ENCODE measurements at places on chromosomes 2 and 18.

DNA sequence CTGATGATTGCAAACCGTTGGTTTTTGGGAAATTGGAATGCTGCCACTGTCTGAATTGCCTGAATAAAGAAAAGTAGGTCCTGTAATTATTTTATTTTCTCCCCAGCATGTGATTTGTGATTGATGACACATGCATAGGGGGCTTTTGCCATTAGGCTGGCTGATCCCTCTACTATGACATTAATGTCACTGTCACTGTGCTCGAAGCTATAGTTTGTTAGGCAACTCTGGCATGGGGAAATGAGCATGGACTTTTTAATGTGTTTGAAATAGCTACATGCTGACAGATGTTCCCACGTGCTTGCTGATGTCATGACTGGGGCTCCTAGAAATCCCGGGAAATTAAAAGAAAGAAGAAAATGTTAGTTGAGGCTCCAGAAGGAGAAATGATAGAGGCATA lies 99.1 kb downstream of the HRH4 start:
- DNase-seq = no peak

- DNase-seq = no peak
Observed at GRCh38 chr2:163859951-163860350, 124.1 kb upstream of the FIGN start.

GRCh38 chr2:234344012-234344411 lies 152.9 kb downstream of the ARL4C start:
- DNase-seq = no peak

DNA sequence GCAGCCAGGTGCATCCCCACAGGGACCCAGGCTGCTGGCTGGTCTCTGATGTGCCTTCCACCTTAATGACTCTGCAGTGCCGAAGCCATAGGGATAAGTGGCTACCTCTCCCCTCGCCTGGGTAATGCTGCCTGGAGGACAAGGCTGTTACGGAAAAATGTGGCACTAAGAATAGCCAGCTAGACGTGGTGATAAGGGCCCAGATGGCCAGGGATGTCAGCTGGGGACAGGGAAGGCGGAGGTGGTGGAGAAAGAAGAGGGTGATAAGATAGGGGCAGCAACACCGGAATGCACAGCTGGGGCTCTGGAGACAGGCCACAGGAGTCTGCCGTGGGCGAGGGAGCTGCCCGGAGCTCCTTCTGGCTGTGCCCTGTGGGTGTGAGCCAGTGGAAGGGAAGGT lies 170.6 kb downstream of the FHOD3 start:
- DNase-seq = no peak

- no peak for DNase-seq
Observed at GRCh38 chr2:60530660-60531281, 22.7 kb downstream of the BCL11A start.

GRCh38 chr2:17106418-17106817 lies 411.8 kb downstream of the RAD51AP2 start:
- no peak for DNase-seq

DNA sequence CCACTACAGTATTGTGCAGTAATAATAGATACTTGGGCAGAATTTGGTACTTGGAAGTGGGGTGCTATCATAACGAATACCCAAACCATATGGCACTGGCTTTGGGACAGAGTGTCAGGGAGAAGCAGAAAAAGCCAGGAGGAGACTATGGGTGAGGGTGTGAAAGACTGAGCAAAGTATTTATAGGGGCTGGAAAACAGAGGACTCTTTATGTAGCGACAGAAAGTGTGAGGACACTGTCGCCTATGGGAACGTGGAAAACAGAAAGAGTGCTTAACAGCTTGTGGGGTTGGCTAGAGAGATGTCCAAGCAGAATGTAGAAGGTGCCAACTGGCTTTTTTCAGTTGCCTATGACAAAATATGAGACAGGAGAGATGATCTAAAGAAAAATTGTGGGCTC lies 40.7 kb upstream of the PLEKHM3 start:
- DNase-seq = no peak

- DNase-seq = no peak
Observed at GRCh38 chr18:55405475-55405874, 182.5 kb downstream of the TCF4 start.

DNA sequence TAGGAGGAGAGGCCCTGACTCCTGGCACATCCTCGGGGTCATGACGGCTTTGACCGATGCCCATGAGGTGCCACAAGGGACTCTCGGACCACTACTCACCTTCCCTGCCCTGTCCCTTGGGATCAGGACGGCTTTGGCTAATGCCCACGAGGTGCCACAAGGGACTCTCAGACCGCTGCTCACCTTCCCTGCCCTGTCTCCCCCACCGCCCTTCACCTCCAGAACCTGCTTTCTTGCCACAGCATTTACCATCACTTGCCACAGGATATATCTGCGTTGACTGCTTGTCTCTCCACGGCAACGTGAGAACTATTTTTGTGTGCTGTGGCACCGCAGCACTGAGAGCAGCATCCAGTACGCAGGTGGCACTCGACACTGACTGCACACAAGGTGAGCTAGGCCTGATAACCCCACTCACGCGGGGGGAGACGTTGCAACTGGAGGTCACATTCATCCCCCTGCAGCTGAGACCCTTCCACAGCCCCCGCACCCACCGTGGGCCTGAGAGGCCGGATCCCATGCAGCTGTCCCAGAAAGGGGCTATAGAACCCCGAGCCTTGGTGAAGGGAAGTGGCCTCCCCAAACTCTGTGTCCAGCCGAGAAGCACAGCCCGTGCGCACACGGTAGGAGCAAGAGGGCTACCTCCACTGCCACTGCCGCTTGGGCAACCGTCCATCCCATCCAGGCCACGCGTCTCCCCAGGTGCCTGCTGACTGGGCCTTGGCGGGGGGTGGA lies 47.5 kb downstream of the ANO7 start:
- no peak for DNase-seq

- no peak for DNase-seq
Observed at GRCh38 chr2:4900861-4901770, 791.1 kb upstream of the SOX11 start.

DNA sequence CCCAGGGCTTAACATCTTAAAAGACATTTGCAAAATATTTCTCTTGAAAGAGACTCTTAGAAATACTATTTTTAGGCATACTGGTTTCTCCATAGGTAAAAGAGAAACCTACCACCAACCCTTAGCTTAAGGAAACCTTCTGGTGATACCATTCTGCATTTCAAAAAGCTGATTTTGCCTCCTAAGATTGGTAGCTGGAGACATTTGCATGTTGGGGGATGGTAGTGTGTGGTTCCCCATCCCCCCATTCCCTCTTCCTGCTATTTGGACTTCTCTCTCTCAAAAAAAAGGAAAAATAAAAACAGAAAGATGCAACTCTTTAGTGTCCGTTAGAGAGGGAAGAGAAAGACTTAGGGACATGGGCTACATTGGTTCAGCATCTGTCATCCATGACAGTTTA lies 4.2 kb downstream of the LRRTM1 start:
- no peak for DNase-seq

DNA sequence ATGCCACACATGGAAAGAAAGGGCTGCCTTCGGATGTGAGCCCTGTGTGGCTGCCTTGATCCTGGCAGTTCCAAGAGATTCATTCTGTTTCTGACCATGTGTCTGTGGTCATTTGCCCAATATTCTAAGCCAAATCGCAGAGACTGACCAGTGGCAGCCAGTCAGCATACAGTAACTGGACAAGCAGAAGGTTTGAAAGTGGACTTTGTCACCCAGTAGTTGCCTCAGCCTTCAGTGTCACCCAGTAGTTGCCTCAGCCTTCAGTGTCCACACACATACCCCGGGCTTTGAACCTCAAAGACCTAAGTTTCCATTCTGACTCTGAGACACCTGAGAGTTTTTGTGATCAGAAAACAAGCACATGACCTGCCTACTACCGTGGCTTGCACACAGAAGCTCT lies 5.0 kb downstream of the RFX8 start:
- DNase-seq = no peak

DNA sequence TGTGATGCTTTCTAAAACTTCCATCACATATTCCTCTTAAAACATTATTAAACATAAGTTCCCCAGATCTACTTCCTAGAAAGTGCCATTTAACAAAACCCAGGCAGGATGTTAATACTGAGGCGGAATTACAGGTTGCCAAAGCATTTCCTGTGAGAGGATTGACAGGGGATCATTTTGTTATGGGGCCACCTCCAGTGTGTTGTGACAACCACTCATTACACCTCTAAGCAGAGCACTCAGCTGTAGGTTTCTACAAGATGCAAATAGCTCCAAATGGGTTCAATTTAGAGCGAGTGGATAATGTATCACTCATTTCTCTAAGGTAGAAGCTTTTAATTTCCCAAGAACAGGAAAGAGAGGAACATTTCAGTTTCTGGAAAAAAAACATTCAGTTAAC lies 1429.5 kb upstream of the ACVR2A start:
- no peak for DNase-seq

DNA sequence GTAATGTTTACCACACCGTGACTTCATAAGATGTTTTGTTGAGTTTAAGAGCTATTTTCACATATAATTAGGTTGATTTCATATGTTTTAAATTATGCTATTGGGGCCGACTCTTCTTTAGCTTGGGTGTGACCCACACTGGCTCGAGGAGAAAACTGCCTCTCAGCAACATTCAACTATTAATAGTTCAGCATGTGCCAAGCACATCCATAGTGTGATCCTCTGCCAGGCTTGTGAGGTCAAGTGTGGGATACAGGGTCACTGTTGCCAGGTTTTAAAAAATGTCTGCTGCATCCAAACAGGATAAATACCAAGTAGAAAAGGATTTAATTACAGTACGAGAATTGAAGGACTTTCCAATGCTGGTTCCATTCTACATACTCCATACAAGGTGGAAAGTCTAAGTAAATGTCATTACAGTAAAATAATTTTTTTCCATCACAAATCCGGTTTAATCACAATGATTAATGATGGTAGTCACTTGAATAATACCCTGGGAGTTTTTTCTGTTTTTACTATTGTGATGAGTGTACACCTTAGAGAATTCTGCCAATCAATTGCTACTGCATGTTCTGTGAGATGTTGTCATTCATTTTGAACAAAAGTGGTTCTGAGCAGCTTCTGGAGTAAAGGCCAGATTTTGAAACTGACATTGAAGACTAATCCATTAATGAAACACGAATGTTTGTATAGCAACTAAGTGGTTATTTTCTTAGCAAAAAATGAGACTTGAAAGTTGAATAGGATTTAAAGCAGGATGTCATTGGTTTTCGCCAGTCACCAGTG lies 84.5 kb downstream of the ABI2 start:
- no peak for DNase-seq

DNA sequence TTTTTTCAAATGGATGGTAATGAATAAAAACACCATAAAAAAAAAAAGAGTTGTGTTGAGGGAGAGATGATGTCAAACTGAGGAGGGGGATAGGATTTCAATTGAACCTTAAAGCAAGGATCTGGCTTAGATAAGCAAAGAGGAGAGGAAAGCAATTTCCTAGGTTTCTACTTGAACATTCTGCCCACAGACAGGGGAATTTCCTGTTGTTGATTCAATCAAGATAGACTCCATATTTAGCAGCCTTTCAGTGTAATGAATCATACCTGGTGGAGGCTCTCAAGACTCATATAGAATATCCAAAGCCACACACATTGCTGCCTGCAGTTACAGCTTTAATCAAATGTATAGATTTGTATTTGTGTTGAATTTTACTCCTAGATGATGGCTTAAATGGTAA lies 294.4 kb upstream of the PIK3C3 start:
- DNase-seq = no peak

DNA sequence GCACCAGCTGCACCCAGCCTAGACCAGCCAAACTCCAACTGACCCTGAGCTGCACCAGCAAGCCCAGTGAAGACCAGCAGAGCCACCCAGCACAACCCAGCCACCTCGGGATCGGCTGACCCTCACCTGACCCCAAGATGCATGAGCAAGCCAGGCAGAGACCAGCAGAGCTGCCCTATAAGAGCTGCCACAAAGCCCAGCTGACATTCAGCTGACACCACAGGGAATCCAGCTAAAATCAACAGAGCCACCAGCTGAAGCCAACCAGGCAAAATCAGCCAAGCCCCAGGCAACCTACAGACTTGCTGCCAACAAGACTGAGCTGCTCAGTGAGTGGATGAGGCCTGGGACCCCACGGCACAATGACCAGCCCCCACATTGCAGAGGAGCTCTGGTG lies 54.6 kb downstream of the CYP27C1 start:
- no peak for DNase-seq

GRCh38 chr2:6828299-6828584 lies 37.5 kb downstream of the CMPK2 start:
- DNase-seq = peak; percentile 63

GRCh38 chr18:35143622-35144596 lies 96.9 kb upstream of the ZNF397 start:
- no peak for DNase-seq

DNA sequence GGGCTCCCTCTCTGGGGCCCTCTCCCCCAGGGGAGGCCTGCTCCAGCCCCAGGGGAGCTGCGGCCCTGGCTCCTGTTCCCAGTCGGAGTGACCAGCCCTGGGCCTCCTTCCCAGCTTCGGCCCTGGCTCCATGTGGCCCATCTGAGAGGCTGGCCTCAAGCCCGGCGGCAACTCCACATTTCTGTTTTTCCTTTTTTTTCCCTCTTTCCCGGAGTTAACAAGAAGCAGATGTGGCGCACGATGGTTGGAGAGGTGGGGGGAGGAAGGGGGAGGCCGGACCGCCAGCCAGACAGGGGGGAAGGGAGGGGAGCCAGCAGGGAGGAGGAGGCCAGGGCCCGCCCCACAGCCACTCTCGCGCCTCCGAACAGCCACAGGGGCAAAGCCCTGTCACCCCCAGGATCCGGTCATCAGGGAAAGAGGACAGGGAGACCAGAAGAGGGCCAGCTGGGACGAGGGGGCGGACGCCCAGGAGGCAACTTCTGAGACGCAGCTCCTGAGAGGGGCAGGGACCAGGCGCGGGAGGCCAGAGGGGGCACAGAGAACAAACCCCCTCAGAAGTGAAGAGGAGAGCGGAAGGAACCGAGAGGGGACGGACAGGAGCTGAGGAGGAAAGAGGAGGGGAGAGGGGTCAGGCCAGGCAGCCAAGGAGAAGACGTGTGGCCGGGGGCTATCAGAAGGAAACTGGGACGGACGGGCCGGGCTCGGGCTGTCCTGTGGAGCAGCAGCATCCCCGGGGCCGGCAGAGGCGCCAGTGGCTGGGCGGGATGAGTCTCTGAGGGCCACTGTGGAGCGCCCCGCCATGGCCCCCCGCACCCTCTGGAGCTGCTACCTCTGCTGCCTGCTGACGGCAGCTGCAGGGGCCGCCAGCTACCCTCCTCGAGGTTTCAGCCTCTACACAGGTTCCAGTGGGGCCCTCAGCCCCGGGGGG lies at the start of gene EMILIN1:
EMILIN1 (plus strand) TSS at position 349 of the 928 bp plus-strand sequence; CDS start at position 800, 451 bp downstream.
- peak; percentile 90 for DNase-seq

- DNase-seq = no peak
Observed at GRCh38 chr2:177332992-177333388, 59.6 kb upstream of the AGPS start.

- no peak for DNase-seq
Observed at GRCh38 chr2:162012565-162013058, 61.4 kb downstream of the DPP4 start.

- DNase-seq = no peak
Observed at GRCh38 chr2:13884291-13884976, 748.1 kb upstream of the LRATD1 start.

- DNase-seq = no peak
Observed at GRCh38 chr2:134772493-134773169, 53.8 kb upstream of the TMEM163 start.

All from forelimb muscle (tissue), 1 donor.